Activated CD4-positive, alpha-beta T cell treated with anti-CD3 and anti-CD28 coated beads for 24 hours (primary cell): ENCODE measurements at places on chromosomes 12 and 14.

- no peak for DNase-seq
These were observed 61.7 kb upstream of the RIC8B start for GRCh38 chr12:106712768-106713167.

GRCh38 chr14:59278111-59278510, 89.6 kb downstream of the DAAM1 start:
- no peak for DNase-seq

DNA sequence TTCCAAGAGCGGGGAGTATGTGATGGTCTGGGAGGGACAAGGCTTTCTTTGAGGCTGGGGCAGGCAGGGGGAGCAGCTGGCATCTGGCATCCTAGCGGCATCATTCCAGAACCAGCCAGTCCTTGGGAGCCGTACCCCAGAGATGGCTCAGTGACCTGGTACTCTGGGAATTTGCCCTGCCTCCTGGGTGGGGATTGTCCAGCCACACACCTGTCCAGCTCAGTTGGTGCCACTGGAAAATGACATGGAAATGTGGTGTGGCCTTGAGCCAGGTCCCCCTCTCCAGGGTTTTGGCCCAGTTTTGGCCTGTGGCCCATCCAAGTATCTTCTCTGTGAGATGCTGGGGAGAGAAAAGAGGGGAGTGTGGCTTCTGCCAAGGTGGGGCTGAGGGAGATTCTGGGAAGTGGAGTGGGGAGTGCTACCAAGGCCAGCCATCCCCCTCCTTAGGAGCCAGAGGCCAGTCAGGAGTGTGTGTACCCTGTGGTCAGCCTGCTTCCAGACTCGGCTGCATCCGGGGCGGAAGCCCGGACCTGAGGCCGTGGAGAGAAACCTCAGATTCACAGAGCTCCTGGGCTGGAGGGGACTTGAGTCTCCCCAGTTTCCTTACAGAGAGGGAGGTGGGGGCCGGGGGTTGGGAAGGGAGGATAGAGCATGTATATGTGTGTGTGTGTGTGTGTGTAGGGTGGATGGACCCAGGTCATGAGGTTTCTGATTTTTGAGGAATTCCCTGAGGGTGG, 14.7 kb upstream of the KRT80 start:
- DNase-seq, result no peak

GRCh38 chr12:117105902-117106301, 6.7 kb upstream of the TESC start:
- no peak for DNase-seq

GRCh38 chr12:82650627-82651337, 35.9 kb upstream of the TMTC2 start:
- DNase-seq, result no peak

- no peak for DNase-seq
These were observed 9.7 kb downstream of the GLTP start for GRCh38 chr12:109870648-109871047.

DNA sequence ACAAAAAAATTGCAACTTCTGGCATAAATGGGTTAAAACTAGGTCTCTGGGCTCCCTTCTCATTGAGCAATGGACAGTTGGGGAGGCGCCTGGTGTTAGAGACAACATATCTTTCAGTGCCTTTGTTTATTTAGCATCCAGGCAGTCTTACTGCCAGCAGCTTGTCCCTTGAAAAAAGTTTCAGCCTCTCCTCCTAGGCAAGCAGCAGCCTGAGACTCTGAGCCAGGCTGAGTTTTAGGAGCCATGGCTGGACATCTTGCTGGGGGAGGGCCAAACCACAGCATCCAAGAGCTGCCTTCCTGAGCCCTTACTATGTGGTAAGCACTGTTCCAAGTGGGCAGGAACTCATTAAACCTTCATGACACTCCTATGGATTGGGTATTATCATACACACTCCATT, 10.1 kb upstream of the JDP2 start:
- DNase-seq, result no peak

DNA sequence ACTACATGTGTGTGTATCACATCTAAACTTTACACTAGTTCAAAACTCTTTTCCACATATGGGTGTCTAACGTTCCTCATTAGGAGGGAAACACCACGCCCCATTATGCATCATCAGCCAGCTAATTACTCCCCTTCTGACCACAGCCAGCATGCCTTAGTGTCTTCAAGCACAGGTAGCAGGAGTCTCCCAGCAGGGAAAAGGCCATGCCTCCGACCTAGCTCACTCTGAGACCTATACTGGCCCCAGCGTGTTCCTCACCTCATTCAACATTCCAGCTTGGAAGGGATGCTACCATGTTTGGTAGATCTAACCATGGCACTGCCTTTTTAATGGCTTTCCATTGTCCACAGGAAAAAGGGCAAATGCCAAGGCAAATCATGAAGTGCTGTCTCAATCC, 66.1 kb upstream of the PRB2 start:
- no peak for DNase-seq
